ENCODE measurements at places on chromosomes 2 and 18.

DNA sequence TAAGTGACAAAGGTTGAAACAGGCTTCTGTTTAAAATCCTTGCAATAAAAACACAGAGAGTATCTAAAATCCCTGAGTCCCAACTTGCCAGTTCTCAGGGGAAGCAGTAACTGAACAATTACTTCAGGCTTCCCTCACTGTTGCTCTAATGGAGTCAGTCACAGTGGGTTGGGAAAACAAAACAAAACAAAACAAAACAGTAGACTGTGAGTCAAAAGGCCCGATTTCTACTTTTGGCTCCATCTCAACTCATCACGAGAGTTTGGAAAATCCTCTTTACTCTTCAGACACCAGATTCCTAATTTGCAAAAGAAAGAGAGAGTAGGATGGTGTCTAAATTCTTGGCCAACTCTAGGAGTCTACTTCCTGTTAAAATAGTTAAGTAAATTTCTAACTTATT, 1.1 kb downstream of the FSHR start:
- no peak for DNase-seq

DNA sequence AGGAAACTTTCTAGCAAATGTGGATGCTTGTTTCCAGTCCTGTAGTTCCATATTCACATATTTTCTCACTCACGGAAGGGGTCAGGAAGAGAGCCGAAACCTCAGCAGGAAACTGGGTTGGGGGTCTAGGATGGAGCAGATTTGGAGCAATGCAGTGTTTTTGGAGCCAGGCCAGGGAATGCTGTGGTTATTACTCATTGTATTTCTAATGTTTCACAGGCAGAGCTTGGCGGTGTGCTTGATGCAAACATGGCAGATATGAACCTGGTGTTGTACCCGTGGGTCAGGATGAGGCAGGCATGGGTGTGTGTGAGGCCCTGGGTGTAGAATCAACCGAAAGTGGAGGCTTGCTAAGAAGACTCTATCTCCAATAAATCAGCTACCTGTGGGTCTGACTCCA, 34.6 kb upstream of the ACKR3 start:
- no peak for DNase-seq

DNA sequence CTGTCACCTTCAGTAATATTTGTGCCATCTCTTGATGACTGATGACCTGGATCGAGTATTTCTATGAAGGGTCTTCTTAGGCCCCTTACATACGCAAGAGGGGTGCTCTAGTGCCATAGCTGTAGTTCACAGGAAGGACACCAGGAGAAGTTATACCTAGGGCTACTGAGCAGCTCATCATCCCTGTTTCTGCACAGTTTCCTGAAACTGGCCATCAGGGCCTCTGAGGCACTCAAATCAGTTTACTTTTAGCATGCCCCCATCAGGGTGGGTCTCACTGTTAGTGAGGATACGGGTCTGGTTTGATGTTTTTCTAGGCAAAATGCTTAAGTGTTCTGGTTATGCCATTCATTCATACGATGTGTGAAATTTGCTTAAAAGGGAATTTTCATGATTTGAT, 20.0 kb upstream of the FBLN7 start:
- no peak for DNase-seq

GRCh38 chr2:226079671-226080181, 680.2 kb downstream of the NYAP2 start:
- DNase-seq = no peak

- no peak for DNase-seq
Measured at GRCh38 chr2:218011653-218012040, 8.9 kb upstream of the TNS1 start.

GRCh38 chr2:15554525-15555218, 6.5 kb downstream of the NBAS start:
- DNase-seq = no peak

DNA sequence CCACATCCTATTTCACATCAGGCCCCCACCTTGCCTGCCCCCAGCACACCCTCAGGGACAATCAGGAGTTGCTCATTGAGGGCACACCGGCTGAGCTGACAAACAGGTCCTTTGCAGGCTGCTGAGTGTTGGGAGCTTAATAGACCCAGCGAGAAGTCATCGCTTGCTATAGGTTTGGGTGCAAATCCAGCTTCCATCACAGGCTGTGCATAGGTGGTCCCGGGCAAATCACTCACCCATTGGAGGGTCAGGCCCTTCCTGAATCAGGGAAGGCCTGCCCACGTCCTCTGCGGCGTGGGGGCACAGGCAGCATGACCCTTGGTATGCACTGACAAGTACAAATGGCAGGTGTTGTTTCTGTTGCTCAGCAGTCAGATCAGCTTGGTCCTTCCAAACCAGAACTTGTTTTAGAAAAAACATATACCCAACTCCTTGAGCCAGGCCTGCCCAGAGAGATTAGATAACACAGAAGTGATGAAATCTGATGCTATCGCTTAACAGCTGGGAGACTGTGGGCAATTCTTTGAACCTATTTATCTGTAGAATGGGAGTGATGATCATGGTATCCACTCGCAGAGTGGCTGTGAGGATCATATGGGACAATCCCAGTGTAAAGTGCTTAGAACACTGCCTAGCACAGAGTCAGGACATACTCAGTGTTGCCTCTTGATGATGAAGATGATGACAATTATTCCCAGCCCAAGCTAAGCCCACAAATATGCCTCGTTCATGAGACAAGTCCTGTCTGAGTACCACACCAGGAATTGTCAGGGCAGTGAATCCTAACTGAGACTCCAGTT, 34.9 kb downstream of the SMAD7 start:
- no peak for DNase-seq

- no peak for DNase-seq
Measured at GRCh38 chr18:34592961-34593382, 117.1 kb upstream of the DTNA start.

GRCh38 chr18:41872206-41872605, 82.8 kb upstream of the PIK3C3 start:
- no peak for DNase-seq

- DNase-seq = no peak
Measured at GRCh38 chr2:231386446-231386845, 9.1 kb upstream of the B3GNT7 start.

DNA sequence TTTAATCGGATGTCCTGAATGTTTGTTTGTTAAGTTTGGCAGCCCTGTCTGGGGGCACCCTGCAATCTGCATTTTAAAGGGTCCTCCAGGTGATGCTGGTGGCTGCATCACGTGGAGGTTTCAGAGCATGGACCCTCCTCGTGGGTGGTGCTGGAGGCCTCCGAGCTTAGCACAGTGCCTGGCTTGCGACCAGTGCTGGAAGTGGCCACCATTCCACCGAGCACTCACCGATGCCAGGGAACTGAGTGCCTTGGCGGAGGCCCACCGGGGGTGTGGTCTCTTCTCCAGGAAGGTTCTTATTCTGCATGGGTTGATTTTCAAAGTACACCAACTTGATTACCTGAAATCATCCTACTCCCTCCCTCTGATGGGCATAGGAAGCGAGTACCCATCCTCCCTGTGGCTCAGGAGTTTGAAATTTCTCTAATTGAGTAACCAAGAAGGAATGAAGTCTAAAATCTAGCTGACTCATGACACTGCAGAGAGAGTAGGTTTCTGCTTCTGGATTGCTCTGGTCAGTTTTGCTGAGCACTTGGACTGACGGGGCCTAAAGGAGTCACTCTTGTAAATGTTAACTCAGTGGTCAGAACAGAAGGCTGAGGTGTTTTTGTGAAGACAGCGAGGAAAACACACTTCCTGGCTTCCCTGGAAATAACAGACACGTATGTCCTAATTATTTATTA, 58.1 kb upstream of the SLC66A3 start:
- no peak for DNase-seq

DNA sequence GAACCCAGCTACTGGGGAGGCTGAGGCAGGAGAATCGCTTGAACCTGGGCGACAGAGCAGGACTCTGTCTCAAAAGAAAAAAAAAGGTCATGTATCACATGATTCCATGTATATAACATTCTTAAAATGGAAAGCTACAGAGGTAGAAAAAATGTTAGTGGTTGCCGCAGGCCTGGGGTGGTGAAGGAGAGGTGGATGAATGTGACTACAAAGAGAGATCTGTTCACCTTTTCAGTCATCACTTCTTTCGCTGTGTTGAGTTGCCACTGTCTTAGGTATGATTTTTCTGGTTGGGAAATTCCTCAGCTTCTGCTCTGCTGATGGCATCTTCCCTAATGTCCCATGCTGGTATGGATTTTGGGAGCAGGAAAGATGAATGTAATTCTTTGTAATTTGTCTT, 5.3 kb upstream of the SNRNP27 start:
- DNase-seq = no peak

DNA sequence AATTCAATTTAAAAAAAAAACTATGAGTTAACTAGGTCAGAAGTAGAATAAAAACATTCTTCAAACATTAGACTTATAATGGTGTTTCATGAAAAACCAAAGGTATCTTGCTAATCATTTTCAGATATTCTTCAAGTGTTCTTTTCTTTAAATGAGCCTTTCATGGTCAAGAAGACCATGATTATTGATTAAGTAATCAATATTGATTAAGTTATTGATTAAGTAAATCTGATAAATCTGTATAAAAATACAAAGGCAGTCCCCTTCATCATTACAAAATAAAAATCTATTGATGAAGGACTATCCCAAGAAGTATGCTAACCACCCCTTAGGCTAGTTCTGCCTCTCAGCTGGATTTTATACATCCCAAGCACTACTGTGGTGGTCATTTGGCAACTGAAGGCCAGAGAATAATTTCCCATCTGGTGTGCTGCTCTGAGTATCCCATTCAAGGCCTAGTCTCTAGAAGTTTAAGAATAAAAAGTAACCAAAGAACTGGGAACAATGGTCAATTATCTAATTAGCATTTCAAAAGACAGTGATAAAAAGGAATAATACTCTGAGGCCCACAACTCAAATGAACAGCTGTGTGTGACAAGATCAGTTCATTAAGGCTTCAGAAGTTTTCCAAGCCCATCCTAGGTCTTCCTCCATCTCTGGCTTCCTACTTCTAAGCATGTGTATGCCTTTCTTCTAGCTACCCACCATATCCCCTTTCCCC, 63.5 kb downstream of the TCF4 start:
- DNase-seq = no peak

DNA sequence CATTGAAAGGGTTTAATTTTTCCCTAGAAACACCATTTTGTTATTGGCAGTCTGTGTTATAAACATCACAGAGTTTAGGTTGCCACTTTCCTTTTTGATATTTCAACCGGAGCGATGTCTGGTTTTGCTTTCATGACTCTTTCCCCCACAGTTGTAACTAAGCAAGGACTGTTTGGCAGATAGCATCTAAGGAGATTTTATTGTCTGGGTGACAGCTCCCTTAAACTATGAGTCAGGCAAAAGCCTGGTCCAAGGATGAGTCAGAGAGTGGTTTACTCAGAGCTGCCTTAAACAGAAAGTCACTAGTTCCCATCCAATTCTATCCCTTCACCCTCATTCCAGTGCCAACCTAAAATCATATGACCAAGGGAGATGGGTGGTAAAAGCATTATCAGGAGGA, 341.6 kb upstream of the VWC2L start:
- DNase-seq = no peak

GRCh38 chr2:239814116-239814860, 210.9 kb downstream of the NDUFA10 start:
- no peak for DNase-seq

DNA sequence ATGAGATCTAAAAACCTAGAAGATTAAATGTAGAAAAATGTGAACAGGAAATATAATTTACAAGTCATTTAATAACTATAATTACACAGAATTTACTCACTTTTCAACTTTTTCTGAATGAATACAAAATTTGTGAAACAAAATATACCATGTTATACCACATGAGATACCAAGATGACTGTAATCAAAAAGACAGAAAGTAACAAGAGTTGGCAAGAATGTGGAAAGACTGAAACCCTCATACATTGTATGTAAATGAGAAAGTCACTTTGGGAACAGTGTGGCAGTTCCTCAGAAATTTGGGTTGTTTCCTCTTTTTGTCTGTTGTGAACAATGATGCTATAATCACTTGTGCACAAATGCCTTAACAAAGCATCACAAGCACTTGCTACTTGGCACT, 145.4 kb upstream of the ZNF804A start:
- DNase-seq = no peak

GRCh38 chr2:20611077-20611843, 39.6 kb downstream of the HS1BP3 start:
- DNase-seq = no peak

DNA sequence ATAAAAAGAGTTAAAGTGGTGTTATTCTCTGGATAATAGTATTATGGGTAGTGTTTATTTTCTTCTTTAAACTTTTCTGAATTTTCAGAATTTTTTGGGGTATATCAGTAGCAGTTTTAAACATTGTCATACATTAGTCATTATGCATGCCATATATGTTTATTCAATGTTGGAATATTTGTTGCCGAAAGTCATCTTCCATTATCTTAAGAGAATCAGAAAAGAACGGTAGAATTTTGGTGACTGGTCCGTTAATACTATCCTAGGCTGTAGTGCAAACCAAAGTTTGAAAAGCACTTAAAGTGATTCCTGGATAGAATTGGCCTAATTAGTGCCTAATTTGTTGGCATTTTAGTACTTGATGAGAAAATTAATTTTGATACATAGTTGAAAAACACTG, 244.1 kb downstream of the PHLPP1 start:
- DNase-seq = no peak

GRCh38 chr18:70359071-70359470, 70.2 kb downstream of the SOCS6 start:
- DNase-seq = no peak

DNA sequence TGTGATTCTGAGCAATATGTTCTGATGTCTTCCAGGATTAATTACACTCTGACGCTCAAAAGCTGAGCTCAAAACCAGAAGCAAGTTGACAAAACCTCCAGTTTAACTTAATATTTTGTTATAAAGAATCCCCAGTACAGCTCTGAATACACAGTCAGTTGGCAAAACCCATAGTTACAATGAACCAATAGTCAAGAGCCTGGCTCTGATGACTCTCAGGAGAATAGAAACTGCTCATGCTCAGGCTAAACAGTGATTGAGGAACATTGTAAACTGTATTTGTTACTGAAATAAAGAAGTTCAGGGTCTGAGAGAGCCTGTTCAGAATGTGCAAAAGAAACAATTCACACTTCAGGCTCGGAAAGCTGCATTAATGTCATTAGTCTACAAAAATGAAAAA, 1565.9 kb downstream of the SUCLG1 start:
- DNase-seq = no peak

DNA sequence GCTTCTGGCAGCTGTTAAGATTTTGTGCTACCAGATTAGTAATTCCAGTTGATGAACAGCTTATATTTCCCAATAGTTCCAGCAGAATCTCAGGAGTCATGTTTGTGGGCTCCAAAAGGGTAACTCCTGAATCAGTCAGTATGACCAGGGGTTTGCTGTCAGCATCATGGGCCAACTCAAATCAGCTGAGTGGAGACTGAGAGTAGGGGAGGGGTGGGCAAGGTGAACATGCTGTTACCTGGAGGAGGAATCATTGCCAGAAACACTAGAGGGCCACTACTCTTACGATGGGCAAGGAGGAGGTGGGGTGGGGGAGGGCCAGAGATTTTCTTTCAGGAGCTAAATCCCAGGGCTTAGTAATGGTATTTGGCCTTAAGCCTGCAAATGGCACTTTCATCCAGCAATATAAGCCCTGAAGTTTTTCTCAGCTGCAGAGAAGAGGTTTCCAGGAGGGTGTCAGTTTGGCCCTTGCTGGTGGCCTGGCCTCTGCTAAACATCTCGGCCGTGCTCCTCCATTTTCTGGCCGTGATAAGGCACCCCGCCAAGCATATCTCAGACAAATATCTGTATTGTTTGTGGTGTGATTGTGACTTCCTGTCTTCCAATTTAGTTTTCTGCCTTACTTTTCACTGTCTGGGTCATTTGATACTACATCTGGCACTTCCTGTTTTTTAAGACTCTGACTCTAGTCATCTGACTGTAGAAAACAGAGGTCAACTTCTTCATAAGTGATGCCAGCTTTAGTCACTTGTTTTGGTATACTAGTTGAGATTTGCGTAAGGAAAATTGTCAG, 120.5 kb upstream of the CXCR4 start:
- no peak for DNase-seq

All from activated naive CD4-positive, alpha-beta T cell (primary cell).